ENCODE measurements at places on chromosomes 2 and 18.

DNA sequence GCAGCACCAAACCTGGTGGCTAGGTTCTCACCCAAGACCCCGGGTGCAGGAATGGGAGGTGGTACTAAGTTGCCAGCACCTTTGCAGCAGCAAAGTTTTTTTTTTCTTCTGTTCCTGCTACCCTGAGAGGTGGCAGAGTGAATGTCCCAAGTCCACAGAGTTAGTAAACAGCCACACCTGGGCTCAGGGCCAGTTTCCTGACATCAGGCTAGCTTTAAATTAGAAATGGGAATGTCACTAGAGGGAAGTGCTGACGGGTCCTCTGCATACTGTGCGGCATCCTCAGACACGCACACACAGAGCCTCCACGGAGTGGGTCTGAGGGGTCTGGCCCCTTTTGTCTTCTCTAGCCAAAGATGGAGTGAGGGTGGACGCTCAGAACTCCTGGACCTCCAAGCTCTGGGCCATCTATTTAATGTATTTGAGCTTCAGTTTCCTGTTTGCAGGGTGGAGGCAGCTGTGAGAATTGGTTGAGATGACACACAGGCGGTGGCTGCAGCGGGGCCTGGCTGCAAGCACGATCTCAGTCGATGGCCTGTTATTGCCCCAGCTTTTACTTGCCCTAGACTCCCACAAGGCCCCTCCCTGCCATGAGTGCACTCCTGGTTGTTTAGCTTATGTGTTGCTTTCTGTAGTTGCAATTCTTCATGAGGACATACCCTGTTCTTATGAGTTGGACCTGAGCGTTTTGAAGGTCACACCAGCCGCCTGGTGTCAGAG, 751.4 kb upstream of the HS6ST1 start:
- DNase-seq, result no peak

DNA sequence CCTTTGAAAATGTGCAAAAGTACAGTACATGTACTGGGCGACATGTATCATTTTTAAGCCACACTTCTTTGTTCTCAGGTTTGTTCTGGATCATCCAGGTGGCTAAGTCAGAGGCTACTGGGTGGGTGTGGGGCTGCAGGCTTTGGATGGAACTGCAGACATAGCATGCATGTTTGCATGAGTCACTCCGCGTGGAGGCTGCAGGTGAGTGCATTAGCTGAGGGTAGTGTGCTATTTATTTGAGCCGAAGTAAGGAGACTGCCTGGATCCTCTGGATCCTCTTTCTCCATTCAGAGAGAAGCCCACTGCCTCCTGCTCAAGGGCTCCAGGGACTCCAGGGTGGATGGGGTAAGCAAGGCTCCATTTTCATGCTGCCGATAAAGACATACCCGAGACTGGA, 9.4 kb upstream of the NEURL3 start:
- no peak for DNase-seq

- DNase-seq, result no peak
Observed at GRCh38 chr2:176892676-176893226, 319.8 kb upstream of the HNRNPA3 start.

DNA sequence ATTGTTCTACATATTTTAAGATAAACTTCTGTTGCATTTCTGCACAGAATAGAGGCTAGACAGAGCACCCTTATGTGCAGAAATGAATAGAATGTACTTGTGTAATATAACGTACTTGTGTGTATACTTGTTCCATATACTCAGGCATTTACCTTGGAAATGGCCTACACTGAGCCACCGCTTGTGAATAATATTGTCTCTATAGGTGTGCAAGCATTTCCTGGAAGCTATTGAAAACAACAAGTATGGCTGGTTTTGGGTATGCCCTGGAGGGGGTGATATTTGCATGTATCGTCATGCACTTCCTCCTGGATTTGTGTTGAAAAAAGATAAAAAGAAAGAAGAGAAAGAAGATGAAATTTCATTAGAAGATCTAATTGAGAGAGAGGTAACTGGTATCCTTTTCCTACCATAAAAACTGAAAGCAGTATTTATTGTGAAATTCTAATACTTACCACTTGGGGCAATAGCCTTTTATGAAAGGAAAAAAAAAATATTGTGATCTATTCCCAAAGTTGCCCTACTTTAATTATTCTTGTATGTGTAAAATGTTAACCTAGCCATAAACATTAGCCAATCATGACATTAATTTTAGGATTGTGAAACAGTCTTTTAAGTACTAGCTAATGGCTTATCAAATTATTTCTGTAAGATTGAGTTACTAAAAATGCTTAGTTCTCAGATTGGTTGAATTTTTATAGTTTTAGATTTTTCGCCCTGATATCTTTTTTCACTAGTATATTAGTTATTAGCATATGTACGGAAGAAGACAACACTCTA, 18.0 kb downstream of the ZC3H15 start:
- no peak for DNase-seq

DNA sequence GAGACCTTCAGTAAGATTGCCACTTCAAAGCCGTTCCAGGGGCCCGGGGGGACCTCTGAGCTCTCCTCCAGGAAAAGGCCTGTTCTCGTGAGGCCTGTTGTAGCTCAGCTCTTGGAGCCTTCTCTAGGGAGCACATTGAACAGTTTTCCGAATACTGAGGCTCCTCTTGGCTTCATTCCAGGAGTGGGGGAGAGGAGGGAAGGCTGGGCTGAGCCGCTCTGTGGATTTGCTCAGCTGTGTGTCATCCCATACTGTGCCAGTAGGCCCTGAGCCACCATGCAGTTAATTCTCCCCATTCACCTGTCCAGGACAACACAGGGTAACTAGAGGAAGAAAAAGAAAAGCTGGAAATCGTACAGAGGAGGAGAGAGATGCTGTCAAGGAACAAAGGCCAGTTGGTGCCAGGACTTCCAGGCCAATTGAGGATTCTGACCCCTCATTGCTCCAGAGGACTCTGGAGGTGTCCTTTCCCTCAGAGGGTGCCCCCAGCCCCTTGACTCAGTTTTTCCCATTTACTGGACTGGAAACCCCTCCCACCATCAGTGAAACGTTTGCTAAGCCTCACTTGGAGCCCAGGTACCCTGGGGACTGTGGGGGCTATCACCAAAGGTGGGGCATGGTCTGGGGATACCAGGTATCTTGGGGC, 41.4 kb downstream of the HS1BP3 start:
- DNase-seq, result no peak

DNA sequence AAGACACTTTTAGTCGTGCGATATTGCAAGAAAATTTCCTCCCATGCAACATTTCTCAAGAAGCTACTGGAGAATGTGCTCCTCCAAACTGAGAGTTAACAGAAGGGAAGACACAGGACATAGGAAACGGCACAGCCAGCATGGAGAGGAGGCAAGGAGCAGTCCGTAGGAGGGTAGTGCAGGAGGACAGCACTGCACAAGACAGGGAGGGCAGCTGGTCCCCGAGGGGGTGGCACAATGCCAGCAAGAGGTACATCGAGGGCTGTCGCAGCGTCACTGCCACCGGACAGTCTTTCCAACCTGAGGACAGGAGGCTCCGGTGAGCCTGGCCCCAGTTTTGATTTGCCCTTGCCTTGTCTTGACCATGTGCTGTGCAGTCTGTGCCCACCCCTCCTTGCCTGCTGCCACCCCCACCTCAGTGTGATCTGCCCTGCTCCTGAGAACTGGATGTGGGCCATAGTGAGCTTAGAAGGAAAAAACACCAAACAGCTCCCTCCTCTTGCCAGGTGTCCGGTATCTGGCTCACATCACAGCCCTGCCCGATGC, 81.6 kb upstream of the LAPTM4A start:
- DNase-seq, result no peak

- DNase-seq, result no peak
Observed at GRCh38 chr2:37880551-37880950, 44.5 kb upstream of the RMDN2 start.

DNA sequence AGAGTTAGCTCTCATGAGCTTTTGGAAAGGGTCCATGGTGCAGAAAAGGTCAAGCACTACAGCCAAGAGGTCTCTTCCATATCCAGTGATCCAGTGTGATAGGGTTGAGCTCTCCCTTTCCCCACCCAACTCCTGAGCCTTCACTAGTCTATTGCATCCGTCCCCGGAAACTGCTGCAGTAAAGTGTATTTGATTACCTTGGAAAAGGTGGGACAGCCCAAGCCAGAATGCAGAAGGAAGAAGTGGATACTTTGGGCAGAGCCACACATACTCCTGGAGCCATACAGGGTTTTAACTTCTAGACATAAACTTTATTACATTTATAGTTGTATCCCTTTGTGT, 3.6 kb downstream of the PNKD start:
- no peak for DNase-seq

- DNase-seq, result no peak
Observed at GRCh38 chr18:56756966-56757365, 105.8 kb downstream of the WDR7 start.

DNA sequence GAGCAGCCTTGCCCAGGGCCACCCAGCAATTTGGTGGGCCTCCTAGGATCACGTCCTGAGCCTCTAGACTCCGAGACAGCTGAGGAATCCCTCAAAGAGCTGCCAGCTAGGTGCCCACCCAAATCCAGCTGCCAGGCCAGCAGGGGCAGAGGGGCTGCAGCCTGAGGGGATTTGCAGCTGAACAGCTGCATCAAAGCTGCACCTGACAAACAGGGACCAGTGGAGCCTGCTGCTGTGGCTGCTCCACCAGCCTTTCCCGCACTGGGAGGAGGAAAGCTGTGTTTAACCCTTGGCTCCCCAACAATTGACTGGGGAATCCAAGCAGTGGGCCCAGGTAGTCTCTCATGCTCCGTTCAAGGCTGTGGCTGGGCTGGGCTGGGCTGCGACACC, 8.2 kb downstream of the ADRA2B start:
- DNase-seq, result no peak

DNA sequence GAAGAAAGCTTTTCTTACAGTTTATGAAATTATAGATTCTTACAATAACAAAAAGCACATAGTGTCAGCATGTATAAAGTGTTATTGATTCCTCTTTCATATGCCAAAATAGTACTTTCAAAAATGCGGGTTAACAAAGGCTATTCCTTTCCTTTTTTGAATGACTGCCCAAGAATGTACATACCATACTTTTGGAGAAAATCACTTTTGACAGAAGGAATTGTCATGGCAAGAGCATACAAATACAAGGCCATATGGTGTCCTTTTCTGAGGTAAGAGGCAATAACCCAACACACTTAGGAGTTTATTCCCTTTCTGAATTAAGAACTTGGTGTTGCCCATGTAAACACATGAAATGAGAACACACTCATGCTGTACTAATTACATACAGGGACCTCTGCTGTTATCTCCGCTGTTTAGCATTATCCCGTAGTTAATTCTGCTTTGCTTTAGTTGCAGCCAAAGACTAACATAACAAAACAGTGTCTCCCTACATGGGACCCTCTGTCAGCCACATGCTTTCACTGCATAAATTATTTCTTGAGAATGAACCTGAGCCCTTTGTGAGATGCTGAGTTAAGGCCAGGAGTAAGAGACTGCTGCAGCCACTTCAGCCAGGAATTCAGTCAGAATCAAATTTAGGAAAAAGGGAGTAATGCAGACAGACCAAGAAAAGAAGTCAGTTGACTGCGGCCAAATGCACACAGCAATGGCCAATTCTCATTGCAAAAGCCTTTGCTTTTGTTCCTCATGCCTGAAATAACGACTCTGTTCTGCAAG, 67.0 kb downstream of the CDH2 start:
- no peak for DNase-seq

DNA sequence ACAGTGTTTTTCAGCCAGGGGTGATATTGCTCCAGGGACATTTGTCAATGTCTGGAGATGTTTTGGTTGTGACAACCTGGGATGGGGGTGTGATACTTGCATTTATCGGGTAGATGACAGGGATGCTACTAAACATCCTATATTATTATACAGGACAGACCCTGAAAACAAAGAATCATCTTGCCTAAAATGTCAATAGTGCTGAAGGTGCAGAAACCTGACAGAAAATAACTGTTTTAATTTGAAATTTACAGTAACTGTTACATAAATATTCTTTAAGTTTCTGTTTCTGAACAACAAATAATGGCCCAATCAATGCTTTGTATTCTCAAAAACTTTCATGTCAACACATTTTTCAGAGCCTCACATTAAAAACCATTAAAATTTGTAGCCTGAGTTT, 2.0 kb downstream of the IL36A start:
- DNase-seq, result no peak

DNA sequence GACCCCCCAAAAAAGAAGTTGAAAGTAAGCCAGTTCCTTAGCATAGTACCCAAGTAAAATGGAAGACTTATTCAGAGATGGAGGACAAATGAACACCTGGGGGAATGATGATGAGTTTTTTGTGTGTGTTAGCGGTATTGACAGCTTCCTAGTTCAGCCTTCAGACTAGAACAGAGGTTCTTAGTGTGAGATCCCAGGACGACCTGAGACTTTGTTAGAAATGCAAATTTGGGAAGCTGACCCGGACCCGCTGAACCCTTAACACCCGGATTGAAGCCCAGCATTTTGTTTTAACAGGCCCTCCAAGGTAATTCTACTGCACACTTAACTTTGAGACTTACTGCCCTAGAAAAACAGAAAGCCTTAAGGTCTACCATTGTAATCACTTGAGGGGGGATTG, 20.3 kb downstream of the SPOPL start:
- DNase-seq, result no peak
